Stimulated activated CD4-positive, alpha-beta T cell treated with anti-CD3 and anti-CD28 coated beads, Interleukin-4, amount 100 ng/mL, for 4 hours (primary cell): ENCODE measurements at places on chromosomes 3 and 15.

- no peak for DNase-seq
Measured at GRCh38 chr3:167886690-167887089, 151.2 kb downstream of the SERPINI1 start.

GRCh38 chr3:160009525-160009924 lies 20.9 kb downstream of the IL12A start:
- no peak for DNase-seq

GRCh38 chr3:159532577-159532976 lies 456.1 kb upstream of the IL12A start:
- DNase-seq, result no peak

- DNase-seq, result no peak
Measured at GRCh38 chr3:17088602-17089313, 204.0 kb downstream of the PLCL2 start.

DNA sequence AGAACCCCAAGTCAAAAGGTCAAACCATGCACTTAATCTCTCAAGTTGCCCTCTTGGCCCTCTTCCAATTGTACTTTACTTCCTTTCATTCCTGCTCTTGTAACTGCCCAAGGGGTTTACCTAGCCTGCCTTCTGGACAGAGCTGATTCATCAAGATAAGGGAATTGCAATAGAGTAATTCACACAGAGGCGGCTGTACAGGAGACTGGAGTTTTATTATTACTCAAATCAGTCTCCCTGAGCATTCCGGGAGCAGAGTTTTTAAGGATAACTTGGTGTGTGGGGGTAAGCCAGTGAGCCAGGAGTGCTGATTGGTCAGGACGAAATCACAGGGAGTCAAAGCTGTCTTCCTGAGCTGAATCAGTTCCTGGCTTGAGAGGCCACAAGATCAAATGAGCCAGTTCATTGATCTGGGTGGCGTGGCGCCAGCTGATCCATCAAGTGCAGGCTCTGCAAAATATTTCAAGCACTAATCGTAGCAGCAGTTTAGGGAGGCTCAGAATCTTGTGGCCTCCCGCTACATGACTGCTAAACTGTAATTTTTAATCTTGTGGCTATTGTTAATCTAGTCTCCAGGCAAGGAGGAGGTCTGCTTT lies 590.0 kb downstream of the EPHA3 start:
- no peak for DNase-seq

GRCh38 chr3:53180305-53181023 lies 19.5 kb downstream of the PRKCD start:
- no peak for DNase-seq

GRCh38 chr3:4426782-4427344 lies 40.2 kb downstream of the SUMF1 start:
- DNase-seq, result no peak

DNA sequence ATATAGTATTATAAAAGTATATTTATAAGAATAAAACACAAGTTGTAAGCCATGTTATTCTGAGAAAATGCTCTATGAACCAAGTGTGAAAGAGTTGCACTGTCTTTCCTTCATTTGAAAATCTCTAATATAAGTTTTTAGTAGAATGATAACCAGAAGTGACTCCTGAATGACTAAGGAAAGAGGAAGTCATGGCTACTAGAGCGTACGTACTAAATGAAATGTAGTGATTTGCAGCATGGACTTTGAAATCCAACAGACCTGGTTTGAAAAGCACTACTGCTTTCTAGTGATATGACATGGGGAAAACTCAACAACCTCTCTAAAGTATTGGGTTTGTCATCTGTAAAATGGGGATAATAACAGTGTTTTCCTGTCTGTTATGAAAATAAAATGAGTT lies 10.3 kb upstream of the DNAJC13 start:
- DNase-seq, result no peak

GRCh38 chr3:71579326-71579934 lies 4.1 kb downstream of the FOXP1 start:
- no peak for DNase-seq

DNA sequence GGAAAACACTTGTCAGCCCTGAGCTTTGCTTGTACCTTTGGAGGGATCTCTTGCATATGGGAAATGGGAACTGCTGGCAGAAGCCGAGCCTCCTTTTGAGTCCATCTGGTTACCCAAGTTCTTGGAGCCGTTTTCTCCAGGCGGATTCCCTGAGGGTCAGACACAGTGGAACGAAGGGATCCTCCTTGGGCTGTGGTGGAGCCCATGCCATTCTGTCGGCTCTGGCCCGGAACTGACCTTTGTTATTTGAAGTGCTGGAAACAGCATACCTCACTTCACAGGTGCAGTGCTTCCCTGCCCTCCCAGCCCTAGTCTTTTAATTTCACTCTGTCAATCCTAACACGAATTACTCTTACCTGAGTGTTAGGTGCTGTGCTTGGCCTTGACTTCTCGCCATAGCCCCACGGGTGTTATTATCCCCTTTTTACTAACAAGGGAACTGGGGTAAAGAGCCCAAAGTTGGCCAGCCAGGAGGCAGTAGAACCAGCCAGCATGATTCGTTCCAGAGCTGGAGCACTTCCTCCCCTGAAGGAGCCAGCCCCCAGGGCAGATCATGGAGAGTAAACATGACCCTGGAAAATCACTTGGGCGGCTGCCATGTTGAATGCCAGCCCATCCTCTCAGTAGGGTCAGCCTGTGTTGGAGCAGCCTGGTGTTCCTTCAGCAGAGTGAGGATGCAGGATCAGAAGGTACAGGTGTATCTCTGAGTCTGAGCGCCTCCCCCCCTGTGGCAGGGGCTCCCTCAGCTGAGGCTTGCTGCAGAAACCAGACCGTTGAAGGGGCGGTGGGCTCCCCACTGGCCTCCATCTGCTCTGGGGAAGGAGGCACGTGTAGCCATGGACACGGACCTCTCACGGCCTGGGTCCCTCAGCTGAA lies 143.2 kb downstream of the DNAJB8 start:
- no peak for DNase-seq

DNA sequence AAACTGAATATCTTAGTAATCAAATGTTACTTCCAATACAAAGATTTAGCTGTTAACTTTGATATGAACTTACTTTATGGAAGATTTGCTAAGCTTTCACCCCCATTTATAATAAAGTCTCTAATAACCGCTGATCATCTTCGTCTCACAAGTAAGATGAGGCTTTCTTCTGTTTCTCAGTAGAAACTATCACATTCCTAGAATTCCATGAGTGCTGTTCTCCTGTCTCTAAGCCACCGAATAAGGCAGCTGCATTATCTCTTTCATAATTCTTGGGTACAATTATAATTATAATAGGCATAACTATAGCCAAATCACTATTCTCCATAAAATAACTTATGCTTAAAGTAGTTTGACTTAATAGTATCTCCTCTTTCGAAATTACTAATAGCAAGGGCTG lies 18.3 kb upstream of the SETMAR start:
- no peak for DNase-seq

DNA sequence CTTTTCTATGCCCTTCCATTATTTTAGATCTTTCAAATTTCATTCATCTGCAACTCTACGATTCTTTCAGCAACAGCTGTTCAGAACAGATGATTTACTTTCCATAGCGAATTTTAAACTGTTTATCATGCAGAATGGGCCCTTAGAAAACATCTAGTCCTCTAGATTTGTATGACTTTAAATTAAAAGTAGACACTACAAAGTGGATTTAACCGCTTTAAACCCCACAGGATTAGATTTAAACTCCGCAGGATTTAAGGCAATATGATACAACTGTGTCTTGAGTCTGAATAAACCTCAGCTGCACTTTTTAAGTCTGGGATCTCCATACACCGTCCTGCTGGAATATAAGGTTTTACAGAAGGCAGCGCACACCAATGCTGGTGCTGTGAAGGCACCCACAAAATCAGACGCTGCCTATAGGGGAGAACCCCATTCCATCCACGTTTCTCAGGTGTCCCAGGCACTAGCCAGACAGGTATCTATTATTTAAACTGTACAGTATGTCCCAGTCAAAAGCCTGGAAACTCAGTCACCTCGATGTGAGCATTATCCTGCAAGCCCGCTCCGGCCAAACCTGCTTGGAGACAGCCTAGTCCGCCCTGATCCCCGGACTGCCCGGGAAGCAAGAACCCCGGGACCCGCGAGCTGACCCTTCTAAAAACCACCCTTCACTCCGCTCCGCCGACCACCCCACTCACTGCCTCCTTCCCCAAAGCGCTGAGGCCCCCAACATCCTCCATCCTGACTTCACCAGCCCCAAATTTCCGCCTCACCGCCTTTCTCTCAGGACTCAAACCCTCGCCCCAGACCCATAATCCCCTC lies 768 bp downstream of the ANO10 start:
- no peak for DNase-seq

DNA sequence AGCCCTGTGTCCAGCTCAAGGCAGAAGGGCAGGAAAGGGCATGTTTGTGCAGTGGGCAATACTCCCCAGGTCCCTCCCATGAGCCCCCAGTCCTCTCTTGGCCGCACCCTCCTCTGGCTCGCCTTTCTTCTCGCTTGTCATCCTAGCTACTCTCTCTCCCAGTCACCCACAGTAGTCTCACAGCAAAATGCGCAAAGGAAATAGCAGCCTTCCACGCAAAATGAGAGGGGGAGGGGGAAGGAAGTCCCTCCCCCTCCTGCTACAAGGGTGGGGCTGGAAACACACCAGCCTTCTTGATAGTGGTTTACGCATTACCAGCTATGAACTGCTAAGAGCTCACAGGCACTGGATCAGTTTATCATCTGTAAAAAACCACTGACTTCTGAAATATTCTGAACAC lies 83.8 kb downstream of the GADL1 start:
- peak; percentile 14 for DNase-seq

DNA sequence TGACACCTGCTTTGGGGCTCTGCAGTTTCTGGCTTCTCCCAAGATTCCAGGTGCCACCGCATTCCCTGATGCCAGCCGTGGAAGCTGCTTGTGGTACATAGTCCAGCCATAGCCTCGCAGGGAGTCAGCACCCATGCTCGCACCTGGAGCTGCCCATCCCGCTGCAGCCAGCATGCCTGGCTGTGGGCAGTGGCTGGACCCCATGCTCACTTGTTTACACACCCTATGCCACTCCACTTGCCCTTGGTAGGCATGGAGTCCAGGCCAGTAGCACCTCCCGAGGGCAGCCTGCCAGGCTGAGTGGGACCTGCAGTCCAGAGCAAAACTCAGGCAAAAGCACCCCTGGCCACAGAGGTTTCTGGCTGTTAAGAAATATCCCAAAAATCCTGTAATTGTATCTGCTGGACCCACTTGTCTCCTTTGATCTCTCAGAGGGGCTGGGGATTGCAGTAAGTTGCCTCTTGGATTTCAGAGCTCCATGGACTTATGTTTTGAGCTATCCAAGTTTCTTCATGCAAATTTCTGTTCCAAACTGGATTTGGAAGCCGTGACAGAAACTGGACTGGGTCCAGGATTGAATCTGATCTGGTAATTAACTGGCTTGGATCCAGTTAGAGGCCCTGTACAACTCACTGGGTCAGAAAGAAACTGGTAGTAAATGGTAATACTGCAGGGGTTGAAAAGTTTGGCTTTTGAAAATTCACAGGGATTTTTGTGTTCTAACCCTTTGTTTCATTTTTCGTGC lies 149.3 kb downstream of the FMN1 start:
- no peak for DNase-seq

DNA sequence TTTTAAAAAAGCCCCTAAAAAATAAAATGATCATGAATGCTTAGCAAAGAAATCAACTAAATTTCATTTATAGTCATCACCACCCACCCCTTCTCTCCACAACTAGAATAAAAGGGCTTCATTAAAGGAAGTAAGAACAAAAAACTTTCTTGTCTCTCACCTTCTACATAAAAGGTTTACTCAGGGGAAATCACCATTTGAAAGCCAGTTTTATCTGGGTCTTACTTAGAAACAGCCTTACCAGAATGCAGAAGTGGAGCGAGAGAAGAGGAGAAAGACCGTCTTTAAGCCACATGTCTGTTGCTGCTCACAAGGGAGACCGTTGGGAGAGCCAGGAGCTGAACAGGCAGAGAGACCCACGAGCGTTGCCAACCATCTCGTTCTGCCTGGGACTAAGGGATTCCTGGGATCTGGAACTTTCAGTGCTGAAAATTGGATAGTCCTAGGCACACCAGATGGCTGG lies 350.1 kb upstream of the PROK2 start:
- no peak for DNase-seq

GRCh38 chr15:47857776-47858167 lies 140.5 kb downstream of the SEMA6D start:
- no peak for DNase-seq

- DNase-seq, result no peak
Measured at GRCh38 chr3:73449774-73450173, 175.0 kb downstream of the PDZRN3 start.

- no peak for DNase-seq
Measured at GRCh38 chr3:162077108-162077507, 580.5 kb downstream of the OTOL1 start.

- DNase-seq, result no peak
Measured at GRCh38 chr3:123092243-123092642, 25.4 kb downstream of the PDIA5 start.
